ENCODE measurements at places on chromosomes 5 and 9.

- no peak for DNase-seq
Observed at GRCh38 chr5:117149312-117149711, 574.7 kb upstream of the SEMA6A start.

DNA sequence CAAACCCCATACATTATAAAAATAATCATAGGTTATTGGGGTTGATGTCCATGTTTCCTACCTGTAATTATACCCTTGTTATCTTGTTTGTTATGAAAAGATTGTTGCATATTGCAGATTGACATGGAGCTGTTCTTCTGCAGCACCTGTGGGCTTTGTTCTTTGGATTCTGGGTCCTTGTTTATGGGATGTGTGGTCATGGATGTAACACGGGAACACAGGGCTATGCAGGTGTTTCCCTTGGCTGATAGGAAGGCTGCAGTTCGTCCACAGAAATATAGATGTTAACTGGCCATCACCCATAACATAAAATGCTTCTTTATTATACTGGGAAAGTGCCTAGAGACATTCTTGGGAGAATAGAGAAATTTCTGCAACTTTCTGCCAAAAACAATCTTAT lies 77.9 kb downstream of the FBXL7 start:
- DNase-seq, result no peak

GRCh38 chr5:135220394-135221186 lies 178.4 kb downstream of the MACROH2A1 start:
- no peak for DNase-seq

DNA sequence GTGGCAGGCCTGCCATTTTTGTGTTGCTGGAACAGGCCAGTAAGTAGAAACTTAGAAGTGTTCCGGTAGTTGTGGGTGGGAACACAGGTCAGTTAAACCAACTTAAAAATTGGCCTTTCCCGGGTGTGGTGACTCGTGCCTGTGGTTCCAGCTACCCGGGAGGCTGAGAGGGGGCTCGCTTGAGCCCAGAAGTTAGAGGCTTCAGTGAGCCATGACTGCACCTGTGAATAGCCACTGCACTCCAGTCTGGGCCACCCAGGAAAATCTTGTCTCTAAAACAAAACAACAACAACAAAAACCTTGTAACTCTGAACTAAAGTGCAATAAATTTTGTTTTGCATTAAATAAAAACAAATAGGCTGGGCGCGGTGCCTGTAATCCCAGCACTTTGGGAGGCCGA lies 1.4 kb upstream of the NHP2 start:
- no peak for DNase-seq

- DNase-seq, result no peak
Observed at GRCh38 chr9:7554699-7555098, 244.9 kb downstream of the DMAC1 start.

DNA sequence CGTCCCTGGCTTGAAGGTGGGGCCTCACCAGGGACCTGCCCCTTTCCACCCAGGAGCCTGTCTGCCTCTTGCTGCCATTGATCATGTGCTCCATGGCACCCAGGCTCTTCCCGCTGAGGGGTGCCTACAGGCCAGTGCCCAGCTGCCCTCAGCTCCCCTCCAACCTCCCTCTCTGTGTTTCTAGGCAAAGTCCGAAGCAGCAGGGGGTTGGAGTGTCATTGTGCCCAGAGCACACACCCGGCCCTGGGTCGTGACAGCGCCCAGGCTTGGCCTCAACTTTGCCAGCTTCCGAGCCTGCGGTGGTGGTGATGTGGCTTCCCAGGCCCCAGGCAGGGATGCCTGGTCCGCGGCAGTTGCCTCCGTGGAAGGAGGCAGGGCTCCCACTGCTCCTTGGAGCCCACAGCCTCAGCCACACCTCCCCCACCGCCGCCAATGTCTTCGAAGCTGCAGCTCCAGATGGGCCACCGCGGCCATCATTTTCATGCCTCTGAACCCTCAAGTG lies 52.4 kb downstream of the GTF3C4 start:
- no peak for DNase-seq

DNA sequence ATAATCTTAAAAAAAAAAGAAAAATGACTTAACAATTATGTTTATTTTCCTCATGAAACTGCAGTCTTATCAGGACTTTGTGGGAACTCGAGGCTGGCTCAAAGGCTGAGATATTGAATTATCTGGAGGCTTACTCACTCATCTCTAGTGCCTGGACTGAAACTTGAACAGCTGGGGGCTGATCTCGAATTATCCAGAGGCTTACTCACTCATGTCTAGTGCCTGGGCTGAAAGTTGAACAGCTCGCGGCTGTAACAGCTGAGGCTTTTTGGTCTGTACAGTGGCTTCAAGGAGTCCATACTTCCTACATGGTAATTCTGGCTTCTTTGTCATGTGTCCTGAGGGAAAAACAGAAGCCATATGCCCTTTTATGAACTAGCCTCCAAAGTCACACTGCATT lies 371.9 kb downstream of the CETN3 start:
- no peak for DNase-seq

- DNase-seq, result no peak
Observed at GRCh38 chr9:99040911-99041582, 63.9 kb upstream of the TGFBR1 start.

All from NCI-H1436 treated with DMSO at 0.1 percent for 48 hours (cell line).